Prostate gland (tissue), 2 donors: ENCODE measurements at places on chromosomes 1 and 21.

DNA sequence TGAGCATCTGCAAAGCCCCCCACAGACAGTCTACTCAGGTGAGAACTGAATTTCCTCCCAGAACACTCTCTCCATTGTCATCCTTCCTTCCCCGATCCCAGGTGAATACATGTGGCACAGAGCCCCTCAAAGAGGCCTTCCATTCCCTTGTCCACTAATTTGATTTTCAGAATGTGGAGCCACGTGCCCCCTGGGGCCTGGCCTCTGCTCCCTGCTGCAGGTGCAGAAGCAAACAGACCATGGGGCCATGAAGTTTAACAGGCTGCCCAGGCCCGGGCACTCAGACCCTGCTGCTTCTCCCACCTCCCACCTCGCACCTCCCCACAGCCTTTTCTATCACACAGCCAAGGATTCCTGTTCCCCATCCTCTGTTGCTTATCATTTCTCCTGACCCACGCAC is 243.8 kb upstream of the RAB4A start:
- no peaks in the 10 kb centered on the region for H3K4me1 ChIP-seq
- H3K27me3 ChIP-seq: no peaks in the 10 kb centered on the region
- no peak overlapping the region for H3K4me3 ChIP-seq
- no peaks in the 10 kb centered on the region for H3K36me3 ChIP-seq
- no peak overlapping the region for H3K27ac ChIP-seq

- H3K4me1 ChIP-seq: no peaks in the 10 kb centered on the region
- no peak overlapping the region for H3K4me3 ChIP-seq
- H3K27ac ChIP-seq: no peak overlapping the region
These were observed 1.9 kb downstream of the ARHGEF19 start for GRCh38 chr1:16210581-16210980.

GRCh38 chr1:150567341-150567716 is 12.1 kb downstream of the MCL1 start:
- no peaks in the 10 kb centered on the region for H3K36me3 ChIP-seq
- peak overlapping the region; percentile 100 for H3K27ac ChIP-seq
- H3K27me3 ChIP-seq: no peaks in the 10 kb centered on the region
- peaks cover 41% of the 10 kb centered on the region for H3K4me1 ChIP-seq
- peak overlapping the region; percentile 35 for H3K4me3 ChIP-seq

DNA sequence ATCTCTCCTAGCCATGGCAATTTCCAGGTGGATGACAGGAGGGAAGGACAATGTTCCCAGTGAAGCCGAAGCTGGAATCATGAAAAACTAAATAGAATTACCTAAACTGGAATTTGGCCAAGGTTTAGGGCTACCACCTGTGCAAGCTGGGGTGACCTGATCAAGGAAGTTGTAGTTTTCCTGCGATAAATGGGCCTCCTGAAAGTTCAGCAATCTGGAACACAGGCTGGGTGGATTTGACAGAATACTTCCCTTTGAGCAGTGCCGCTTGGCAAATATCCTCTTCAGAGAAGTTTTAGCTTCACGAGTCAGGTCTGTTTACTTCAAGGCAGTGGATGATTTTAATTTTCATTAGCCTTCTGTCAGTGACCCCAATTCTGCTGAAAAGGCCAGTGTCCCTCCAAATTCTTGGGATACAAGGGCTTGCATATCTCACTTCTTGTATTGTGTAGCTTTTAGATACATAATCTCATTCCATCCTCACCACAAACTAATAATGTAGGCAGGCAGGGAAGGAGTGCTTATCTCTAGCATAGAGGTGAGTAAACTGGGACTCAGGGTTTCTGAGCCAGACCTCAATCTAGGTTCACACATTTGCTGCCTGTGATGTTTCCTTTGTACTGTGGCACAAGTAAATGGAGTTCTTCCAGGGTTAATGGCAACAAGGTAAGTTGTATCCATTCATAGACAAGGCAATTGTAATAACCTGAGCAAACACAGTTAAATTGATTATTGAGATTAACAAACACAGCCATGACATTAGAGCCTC is 349.4 kb downstream of the NUF2 start:
- no peak overlapping the region for H3K4me3 ChIP-seq
- H3K36me3 ChIP-seq: no peaks in the 10 kb centered on the region
- H3K27ac ChIP-seq: no peak overlapping the region
- no peaks in the 10 kb centered on the region for H3K4me1 ChIP-seq

- peaks cover 19% of the 10 kb centered on the region for H3K4me1 ChIP-seq
- peak overlapping the region; percentile 4 for H3K27ac ChIP-seq
- H3K36me3 ChIP-seq: no peaks in the 10 kb centered on the region
- H3K27me3 ChIP-seq: no peaks in the 10 kb centered on the region
These were observed 46.6 kb downstream of the SSBP3 start for GRCh38 chr1:54359393-54360162.

- H3K27me3 ChIP-seq: peaks cover 15% of the 10 kb centered on the region
- DNase-seq: no peak
- no peak overlapping the region for H3K4me3 ChIP-seq
- H3K4me1 ChIP-seq: no peaks in the 10 kb centered on the region
- H3K36me3 ChIP-seq: no peaks in the 10 kb centered on the region
These were observed 272.1 kb downstream of the TRABD2B start for GRCh38 chr1:47725000-47725473.

GRCh38 chr1:27542463-27543273 is 52.7 kb upstream of the WASF2 start:
- peaks cover 9% of the 10 kb centered on the region for H3K4me1 ChIP-seq
- no peaks in the 10 kb centered on the region for H3K27me3 ChIP-seq
- peak overlapping the region; percentile 79 for H3K27ac ChIP-seq
- DNase-seq: peak; percentile 45
- no peak overlapping the region for H3K4me3 ChIP-seq

GRCh38 chr1:115123116-115123515 is 33.8 kb upstream of the TSPAN2 start:
- H3K27me3 ChIP-seq: no peaks in the 10 kb centered on the region
- DNase-seq: no peak
- H3K36me3 ChIP-seq: no peaks in the 10 kb centered on the region
- no peak overlapping the region for H3K4me3 ChIP-seq
- no peaks in the 10 kb centered on the region for H3K4me1 ChIP-seq

DNA sequence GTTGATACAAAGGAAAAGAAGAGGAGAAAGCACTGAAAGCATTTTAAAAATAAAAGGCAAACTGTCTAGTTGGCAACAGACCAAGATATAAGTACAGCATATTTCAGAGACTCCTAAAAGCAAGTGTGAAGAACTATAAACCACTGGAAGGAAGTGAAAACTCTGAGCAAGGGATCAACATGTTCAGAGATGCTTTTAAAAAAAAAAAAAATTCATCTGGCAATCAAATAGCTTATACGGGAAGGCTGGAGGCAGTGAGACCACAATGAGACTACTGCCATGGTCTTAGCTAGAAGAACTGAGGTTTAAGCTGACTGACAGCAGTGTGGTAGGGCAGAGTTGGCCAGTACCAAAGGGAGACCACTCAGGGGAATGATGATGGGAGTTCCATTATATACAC is 124.3 kb downstream of the VAV3 start:
- H3K36me3 ChIP-seq: no peaks in the 10 kb centered on the region
- H3K4me1 ChIP-seq: no peaks in the 10 kb centered on the region
- no peaks in the 10 kb centered on the region for H3K27me3 ChIP-seq
- no peak overlapping the region for H3K27ac ChIP-seq

DNA sequence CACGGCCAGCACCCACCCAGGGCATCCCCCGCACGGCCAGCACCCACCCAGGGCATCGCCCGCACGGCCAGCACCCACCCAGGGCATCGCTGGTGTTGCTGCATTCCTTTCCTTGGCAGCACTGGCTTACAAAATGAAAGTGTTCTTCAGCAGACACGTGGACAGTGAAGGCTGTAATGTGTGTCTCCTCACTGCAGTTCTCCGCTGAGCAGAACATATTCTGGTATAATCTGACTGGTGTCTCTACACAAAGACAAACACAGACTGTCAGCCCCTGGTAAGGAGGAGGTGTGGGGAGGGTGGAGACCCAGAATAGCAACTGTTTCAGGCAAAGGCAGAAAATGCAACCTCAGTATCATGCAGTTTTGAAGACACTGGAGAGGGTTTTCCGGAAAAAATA is 7.3 kb downstream of the LYPD8 start:
- no peak for DNase-seq
- H3K4me1 ChIP-seq: no peaks in the 10 kb centered on the region
- no peaks in the 10 kb centered on the region for H3K36me3 ChIP-seq
- H3K4me3 ChIP-seq: no peak overlapping the region

DNA sequence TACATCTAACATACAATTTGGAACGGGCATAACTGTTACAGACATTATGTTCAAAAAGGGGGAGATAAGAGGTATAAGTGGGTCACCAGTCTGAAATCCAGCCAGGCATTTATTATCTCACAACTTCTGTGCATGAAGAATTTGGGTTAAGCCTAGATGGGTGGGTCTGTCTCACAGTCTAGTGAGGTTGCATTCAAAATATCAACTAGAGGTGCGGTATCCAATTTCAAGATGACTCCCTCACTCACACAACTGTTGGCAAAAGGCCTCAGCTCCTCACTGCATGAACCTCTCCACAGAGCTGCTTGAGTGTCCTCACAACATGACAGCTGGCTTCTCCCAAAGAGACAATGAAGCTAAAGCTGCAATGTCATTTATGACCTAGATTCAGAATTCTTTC is 4.7 kb downstream of the AUNIP start:
- H3K27ac ChIP-seq: no peak overlapping the region
- H3K4me3 ChIP-seq: no peak overlapping the region
- DNase-seq: no peak
- no peaks in the 10 kb centered on the region for H3K36me3 ChIP-seq
- H3K4me1 ChIP-seq: peaks cover 7% of the 10 kb centered on the region
- H3K27me3 ChIP-seq: no peaks in the 10 kb centered on the region

GRCh38 chr1:231855926-231856325 is 229.3 kb downstream of the DISC1 start:
- H3K27ac ChIP-seq: no peak overlapping the region
- H3K27me3 ChIP-seq: no peaks in the 10 kb centered on the region
- DNase-seq: no peak
- H3K36me3 ChIP-seq: no peaks in the 10 kb centered on the region
